ENCODE measurements at places on chromosomes 6 and 20.

DNA sequence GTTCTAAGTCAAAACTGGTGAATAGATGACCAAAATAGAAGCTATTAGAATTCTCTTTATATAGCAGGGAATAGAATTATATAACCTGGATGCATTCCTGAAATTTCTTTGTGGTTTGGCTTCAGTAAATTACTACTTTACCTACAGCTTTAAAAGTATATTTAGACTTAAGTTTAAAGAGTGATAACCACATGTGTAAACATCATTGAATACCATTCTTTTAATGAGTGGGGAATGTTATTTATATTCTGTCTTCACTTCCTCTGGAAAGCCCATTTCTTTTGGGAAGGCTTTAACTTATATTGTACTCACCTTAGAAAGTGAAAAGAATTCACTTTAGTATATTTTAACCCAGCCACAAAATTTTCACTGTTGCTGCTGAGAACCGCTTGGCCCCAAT lies 39.1 kb downstream of the PLEKHG1 start:
- DNase-seq, result no peak

DNA sequence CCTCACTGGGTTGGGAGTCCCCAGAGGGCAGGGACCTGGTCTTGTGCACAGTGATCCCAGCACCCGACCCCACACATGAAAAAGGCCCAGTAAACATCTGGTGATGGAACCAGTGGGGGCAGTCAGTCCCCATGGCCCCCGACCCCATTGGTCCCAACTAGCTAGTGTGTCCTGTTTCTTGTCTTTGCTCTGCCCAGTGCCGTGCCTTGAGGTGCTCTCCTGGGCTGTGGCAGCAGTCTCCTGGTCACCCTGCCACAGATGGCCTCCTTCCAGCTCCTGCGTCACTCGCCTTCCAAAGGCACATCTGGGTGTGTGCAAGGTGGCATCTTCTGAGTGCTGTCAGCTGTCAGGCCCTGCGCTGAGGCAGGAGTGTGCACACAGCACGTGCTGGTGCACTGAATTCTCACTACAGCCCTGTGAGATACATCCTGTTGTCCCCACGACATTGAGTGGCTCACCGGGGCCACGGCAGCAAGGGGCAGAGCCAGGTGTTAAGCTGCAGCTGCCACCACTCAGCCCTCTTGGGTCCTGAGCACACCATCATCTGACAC lies 3.9 kb downstream of the NPEPL1 start:
- DNase-seq, result no peak

GRCh38 chr20:31722257-31723068 lies at the start of gene BCL2L1:
TSS of gene BCL2L1 (minus strand) at chr20:31722868. CDS start at chr20:31722218, 650 bp downstream.
- DNase-seq, result peak; percentile 89

GRCh38 chr6:17881085-17881858 lies 106.2 kb downstream of the KIF13A start:
- DNase-seq, result no peak

Data from fibroblast of gingiva (primary cell).